ENCODE measurements at places on chromosomes 2 and 18.

DNA sequence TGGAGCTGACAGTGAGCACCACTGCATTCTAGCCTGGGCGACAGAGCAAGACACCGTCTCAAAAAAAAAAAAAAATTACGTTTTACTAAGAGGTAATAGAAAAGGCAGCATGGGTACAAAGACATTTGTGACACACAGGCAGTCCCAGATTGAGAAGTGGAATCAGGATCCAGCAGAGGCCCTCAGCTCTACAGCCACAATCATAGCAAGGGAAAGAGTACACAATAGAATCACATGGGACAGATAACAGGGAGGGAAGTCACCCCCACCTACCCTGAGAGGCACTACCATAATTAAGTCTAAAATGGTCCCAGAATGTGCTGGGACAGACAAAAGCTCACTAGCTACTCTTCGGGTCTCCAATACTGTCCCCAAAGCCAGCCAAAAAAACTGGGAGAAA is 12.5 kb downstream of the SRBD1 start:
- DNase-seq = no peak

DNA sequence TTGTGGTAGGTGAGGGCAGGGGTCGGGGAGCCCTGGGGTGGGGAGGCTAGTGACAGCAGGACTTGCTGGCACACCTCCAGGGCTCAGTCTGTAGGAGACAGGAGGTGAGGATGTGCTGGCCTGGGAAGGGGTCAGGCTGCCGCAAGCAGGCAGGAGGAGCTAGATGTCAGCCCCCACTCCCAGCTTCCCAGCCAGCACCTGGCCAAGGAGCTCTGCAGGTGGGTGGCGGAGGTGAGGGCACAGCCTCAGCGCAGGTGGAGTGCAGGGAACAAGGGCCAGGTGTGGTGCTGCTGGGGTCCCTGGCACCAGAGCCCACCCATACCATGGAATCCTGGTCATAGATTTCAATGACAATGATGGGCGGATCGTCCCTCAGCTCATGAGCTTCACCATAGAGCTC is 2.9 kb downstream of the OTOF start:
- no peak for DNase-seq

DNA sequence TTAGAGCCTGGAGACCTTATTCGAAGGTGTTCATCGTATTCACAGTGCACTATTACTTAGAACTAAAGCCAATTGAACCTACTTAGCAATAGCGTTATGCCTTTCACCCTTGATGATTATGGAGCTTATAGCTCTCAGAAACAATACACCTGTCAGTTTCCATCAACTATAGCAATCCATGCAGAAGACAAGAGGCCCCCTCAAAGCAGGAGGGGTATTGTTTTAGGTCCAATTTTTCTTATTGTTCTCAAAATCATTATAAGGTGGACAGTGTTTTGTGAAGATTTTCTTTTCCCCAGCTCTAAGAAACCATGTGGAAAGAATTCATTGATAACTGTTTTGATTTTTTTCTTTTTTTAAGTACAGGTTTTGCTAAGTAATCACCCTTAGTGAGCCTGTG is 135.5 kb downstream of the MEIS1 start:
- DNase-seq = no peak

GRCh38 chr18:37304012-37304680 is 261.5 kb downstream of the CELF4 start:
- DNase-seq = no peak

- DNase-seq = no peak
Observed at GRCh38 chr2:128808462-128809258, 490.0 kb upstream of the HS6ST1 start.

DNA sequence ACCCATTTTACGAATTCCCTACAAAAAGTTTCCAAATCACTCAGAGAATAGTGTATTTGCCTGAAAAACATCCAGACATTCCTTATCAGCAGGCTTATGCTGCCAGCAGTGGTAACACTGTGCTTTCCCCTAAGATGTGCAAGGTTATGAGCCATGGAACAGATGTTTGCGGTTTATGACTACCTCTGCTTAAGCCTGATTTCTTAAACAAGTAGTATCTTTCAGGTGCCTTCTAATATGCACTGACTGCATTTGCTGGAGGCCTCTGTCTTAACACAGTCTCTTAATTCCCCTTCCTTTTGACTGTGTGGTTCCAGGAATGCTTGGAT is 54.8 kb downstream of the CDC42EP3 start:
- no peak for DNase-seq

GRCh38 chr2:79945653-79946445 is 358.7 kb downstream of the LRRTM1 start:
- DNase-seq = no peak

DNA sequence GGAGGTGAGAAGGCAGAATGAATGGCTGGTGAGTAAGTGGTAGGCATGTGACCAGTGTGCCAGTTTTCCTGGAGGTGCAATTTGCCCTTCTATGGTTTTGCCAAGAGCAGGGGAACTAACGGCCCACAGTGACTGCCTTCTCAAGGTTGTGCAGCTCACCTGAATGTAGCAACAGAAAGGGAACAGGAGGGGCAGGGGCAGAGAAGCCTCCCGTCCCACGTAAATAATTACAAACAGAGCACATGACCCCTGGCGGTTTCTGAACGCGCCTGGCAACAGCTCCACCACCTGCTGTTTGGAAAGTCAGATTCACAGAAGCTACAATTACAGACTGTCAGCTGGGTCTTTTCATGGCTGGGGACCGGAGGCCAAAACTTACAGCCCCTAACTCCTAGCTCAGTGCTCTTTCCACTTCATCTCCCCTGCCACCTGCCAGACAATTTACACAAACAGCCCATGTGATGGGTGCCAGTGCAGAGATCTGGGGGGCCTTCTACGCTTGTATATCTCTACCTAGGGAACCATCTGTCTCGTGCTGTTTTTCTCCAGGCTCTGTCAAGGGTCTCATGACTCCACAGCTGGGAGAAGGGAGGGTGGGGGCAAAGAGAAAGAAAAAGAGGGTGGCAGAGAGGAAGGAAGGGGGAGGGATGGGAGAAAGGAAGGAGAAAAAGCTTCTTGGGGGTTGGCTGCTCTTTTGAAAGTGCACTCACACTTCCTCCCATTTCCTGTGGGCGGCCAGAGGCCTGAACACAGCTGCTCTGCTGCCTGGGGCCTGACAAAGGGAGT is 69.6 kb downstream of the POLR1A start:
- peak; percentile 80 for DNase-seq

DNA sequence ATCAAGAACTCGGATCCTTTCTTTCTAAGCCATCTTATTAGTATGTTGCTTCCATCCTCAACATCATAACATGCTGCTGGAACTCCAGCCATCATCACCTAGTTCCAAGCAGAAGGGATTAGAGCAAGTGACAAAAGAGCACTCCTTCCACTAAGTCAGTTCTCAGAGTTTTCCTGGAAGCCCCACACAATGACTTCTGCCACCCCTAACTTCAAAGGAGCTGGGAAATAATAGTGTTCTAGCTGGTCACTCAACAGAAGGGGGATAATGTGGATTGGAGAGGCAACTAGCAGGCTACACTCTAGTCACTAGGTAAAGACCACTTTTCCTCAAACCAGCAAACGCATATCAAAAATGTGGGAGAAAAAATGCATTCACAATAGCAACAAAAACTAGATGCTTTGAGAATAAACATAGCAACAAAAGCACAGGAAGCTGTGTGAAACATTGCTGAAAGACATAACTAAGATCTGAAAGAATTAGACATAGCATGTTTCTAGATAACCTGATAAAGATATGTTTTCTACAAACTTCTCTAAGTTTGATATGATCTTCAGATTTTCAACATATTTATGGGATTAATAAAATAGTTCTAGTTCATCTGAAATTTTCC is 39.5 kb downstream of the COX7A2L start:
- DNase-seq = no peak

- no peak for DNase-seq
Observed at GRCh38 chr2:210421916-210422315, 54.6 kb downstream of the LANCL1 start.

- DNase-seq = peak; percentile 54
Observed at GRCh38 chr2:231648579-231649174, 56.0 kb downstream of the TEX44 start.

DNA sequence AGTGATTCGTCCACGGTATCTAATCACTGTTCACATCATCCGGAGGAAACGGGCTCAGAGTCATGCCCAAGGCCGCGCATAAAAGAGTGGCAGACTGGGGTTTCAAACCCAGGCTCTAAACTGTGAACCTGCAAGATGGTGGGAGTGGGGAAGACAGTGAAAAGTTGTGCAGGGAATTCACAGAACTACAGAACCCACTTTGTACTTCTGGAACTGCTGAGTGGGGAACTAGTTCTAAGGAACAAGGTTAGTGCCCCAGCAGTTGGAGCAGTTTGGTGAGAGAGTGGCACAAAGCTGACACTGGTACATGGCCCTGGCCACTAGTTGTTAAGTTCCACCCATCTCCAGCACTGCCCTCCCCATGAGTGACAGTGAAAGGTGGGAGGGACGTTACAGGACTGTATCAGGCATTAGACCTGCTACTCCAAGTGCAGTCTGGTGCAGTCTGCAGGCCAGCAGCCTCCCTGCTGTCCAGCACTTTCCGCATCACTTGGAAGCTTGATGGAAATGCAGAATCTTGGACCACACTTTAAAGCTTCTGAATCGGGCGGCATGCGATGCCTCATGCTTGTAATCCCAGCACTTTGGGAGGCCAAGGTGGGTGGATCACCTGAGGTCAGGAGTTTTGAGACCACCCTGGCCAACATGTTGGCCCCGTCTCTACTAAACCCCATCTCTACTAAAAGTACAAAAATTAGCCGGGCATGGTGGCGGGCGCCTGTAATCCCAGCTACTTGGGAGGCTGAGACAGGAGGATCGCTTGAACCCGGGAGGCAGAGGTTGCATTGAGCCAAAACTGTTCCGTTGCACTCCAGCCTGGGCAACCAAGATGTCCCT is 47.3 kb downstream of the C2orf42 start:
- peak; percentile 63 for DNase-seq

DNA sequence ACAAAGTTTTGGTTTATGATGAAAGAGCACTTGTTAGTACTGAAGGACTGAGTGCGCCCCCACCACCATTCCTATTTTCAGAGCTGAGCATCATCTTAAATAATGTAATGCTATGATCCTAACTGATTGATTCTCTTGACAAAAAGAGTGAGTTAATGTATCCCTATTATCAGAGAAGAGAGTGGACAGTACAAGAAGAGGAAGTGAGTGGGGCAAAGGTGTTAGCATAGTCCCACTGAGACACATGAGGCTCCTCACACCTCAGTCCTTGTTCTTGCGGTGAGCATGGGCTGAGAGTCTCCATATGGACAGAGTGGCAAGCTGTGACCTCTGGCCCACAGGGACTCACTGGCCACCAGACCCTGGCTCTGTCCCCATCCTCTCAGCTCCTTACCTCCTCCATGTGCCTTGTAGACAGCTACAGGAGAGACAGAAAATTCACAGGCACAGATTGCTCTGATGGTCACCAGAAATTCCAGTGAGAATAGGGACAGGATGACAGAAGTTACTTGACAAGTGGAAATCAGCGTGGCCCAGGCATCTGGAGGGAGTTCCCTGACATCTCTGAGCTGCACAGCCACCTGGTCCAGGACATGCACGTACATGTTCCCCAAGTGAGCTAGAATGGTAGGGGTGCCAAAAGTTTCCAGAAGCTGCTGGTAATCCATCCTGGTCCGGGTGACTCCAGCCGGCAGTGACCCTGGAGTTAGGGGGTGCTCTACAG is 32.6 kb downstream of the NAPG start:
- no peak for DNase-seq

- DNase-seq = no peak
Observed at GRCh38 chr2:232162187-232162586, 200.7 kb downstream of the DIS3L2 start.

- DNase-seq = no peak
Observed at GRCh38 chr2:36587101-36587500, 10.9 kb downstream of the FEZ2 start.

- DNase-seq = no peak
Observed at GRCh38 chr18:67583621-67584020, 67.1 kb upstream of the DSEL start.

DNA sequence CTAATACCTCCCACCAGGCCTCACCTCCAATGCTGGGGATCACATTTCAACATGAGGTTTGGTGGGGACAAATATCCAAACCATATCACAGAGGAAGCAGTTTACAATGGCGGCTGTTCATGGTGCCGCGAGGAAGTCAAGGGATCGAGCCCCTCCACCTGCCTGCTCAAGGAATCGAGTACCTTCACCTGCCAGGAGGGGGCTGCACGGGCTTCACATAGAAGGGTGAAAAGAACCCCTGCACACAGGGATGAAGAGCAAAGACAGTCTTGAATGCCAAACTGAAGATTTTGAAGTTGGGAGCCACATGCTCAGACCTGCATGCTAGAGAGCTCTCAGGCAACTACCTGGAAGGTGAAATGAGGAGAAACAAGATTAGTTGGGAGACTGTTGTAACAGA is 110.3 kb downstream of the KCNF1 start:
- DNase-seq = no peak

DNA sequence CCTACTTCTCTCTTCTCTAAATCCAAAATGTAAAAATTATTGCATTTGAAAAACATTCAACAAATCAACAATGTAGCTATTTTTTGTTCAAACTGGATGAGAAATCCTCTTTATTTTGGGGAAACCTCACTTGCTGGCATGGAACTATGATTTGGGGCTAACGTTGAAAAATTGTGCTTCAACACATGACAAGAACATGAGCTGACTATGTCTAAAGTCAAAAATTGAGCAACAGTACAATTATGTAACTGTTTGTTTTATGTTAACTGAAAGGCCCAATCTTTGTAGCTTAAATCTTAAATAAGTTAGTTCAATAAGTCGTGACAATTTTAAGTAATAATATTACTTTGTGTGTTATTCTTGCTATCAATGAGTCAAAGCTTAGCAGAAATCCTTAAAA is 67.3 kb downstream of the TMEFF2 start:
- DNase-seq = no peak

- no peak for DNase-seq
Observed at GRCh38 chr2:19648583-19648982, 253.2 kb downstream of the TTC32 start.

- no peak for DNase-seq
Observed at GRCh38 chr2:109172556-109173105, 43.6 kb downstream of the SH3RF3 start.

DNA sequence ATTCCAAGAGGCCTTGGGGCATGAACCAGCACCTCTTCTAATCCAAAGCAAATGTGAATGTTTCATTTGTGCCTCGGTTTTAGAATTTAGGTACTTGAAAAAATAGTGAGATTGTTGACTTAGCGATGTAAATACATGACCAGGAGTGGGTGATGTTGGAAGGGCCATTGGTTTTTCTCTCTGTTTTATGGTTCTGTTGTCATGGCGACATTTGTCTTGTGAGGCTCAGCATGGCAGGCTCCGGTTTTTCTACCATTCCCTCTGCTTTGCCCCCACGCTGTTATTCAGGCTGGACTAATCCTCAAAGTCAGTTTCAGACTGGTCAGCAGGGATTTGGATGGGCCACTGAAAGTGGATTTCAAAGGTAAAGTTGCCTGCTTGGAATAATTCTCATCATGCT is 255.4 kb downstream of the ALPK2 start:
- DNase-seq = no peak

DNA sequence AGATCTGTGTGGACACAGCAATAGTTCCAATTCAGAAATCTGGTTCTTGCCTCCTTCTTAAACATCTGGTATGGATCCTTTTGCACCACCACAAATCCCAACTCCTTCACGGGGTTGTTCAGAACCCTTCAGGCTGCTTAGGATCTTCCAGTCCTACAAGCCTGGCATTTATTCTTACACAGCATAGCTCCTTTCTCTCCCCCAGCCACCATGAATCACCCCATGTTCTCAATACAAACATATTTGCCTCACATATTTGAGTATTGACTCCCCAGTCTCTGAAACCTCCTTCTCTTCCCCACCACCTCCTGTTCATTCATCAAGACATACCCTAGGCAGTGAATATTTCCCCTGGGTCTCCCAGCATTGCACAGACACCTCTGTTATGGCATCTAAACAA is 155.2 kb downstream of the ALK start:
- no peak for DNase-seq

- DNase-seq = no peak
Observed at GRCh38 chr2:221342388-221342787, 229.7 kb downstream of the EPHA4 start.
